Hepatocyte (in vitro differentiated cells): ENCODE measurements at places on chromosomes 2 and 18. TPM values are rescaled to one million over a fixed set of nuclear protein-coding genes. Genes with fewer than 3 reads are reported as not detected.

GRCh38 chr2:168964251-168964807, 63.2 kb downstream of the G6PC2 start:
- H3K27ac ChIP-seq = no peak overlapping the region
- H3K27me3 ChIP-seq = no peaks in the 10 kb centered on the region

GRCh38 chr2:7379799-7380198, 462.6 kb downstream of the RNF144A start:
- no peaks in the 10 kb centered on the region for H3K36me3 ChIP-seq
- H3K4me3 ChIP-seq = no peak overlapping the region
- H3K27me3 ChIP-seq = no peaks in the 10 kb centered on the region
- H3K4me1 ChIP-seq = peaks cover 11% of the 10 kb centered on the region

GRCh38 chr18:13279181-13280069, 60.9 kb downstream of the LDLRAD4 start:
- DNase-seq = no peak
- H3K4me3 ChIP-seq = no peak overlapping the region
- no peak overlapping the region for H3K27ac ChIP-seq
- no peaks in the 10 kb centered on the region for H3K36me3 ChIP-seq
- no peaks in the 10 kb centered on the region for H3K4me1 ChIP-seq
- no peaks in the 10 kb centered on the region for H3K27me3 ChIP-seq

DNA sequence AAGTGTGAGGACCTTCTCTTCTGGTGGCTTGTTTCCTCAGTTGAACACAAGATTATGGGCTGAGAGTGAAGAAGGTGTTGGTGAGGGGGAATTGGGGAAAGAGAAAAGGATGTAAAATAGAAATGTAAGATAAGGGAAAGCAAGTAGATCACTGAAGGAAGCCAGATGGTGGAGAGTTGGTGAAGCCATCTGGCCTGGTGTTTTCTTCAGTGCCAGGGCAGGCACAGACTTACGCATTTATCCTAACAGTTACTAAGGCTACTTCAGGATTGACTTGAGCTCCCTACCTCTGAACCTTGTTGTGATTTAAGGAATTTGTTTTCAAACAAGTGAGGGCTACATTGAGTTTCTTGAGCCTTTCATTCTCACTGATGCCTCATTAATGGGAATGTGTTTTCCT, 113.8 kb downstream of the GALNT1 start:
- no peak overlapping the region for H3K27ac ChIP-seq
- no peak overlapping the region for H3K4me3 ChIP-seq
- no peaks in the 10 kb centered on the region for H3K27me3 ChIP-seq
- no peaks in the 10 kb centered on the region for H3K36me3 ChIP-seq

GRCh38 chr2:28488858-28489575, 6.8 kb upstream of the PLB1 start:
- no peaks in the 10 kb centered on the region for H3K27me3 ChIP-seq
- H3K4me1 ChIP-seq = no peaks in the 10 kb centered on the region
- no peak overlapping the region for H3K27ac ChIP-seq
- H3K36me3 ChIP-seq = no peaks in the 10 kb centered on the region
- no peak for DNase-seq
- no peak overlapping the region for H3K4me3 ChIP-seq

GRCh38 chr2:111923276-111923804, 24.9 kb downstream of the MERTK start:
- H3K36me3 ChIP-seq = no peaks in the 10 kb centered on the region
- peak overlapping the region; percentile 77 for H3K27ac ChIP-seq
- no peaks in the 10 kb centered on the region for H3K27me3 ChIP-seq
- no peak overlapping the region for H3K4me3 ChIP-seq
- DNase-seq = peak; percentile 36
- peaks cover 42% of the 10 kb centered on the region for H3K4me1 ChIP-seq

GRCh38 chr2:7766088-7766722, 849.0 kb downstream of the RNF144A start:
- no peaks in the 10 kb centered on the region for H3K36me3 ChIP-seq
- H3K4me3 ChIP-seq = no peak overlapping the region
- no peaks in the 10 kb centered on the region for H3K4me1 ChIP-seq
- no peak overlapping the region for H3K27ac ChIP-seq

- no peak overlapping the region for H3K4me3 ChIP-seq
- no peaks in the 10 kb centered on the region for H3K36me3 ChIP-seq
- peaks cover 26% of the 10 kb centered on the region for H3K4me1 ChIP-seq
- no peak for DNase-seq
- H3K27ac ChIP-seq = no peak overlapping the region
- no peaks in the 10 kb centered on the region for H3K27me3 ChIP-seq
Observed at GRCh38 chr2:23456396-23456795, 71.4 kb downstream of the KLHL29 start.

- H3K27ac ChIP-seq = no peak overlapping the region
- H3K4me3 ChIP-seq = no peak overlapping the region
- H3K4me1 ChIP-seq = peaks cover 1% of the 10 kb centered on the region
- H3K36me3 ChIP-seq = no peaks in the 10 kb centered on the region
- no peak for DNase-seq
Observed at GRCh38 chr18:24027156-24027827, 12.7 kb downstream of the TTC39C start.

DNA sequence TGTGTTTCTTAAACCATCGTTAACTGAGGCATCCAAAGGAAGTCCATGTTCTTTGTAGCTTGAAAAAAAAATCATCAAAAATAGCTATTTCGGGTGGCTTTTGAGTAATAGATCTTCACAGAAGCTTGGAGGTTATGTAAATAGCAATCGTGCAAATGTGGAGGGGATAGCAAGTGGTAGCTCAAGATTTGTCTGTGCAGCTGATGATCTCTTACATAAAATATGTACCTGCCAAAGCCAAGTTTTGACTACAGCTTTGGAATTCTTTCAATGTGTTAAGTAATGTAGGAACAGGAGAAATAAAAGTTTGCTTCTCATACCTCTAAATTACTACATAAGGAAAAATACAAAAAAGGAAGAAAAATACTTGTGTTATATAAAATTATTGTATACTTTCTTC, 1432.0 kb downstream of the DPP10 start:
- H3K27ac ChIP-seq = no peak overlapping the region
- no peaks in the 10 kb centered on the region for H3K36me3 ChIP-seq
- no peak for DNase-seq
- H3K27me3 ChIP-seq = no peaks in the 10 kb centered on the region
- H3K4me3 ChIP-seq = no peak overlapping the region
- no peaks in the 10 kb centered on the region for H3K4me1 ChIP-seq

The ACMSD gene
- polyA plus RNA-seq = 3.6 and 6.7 TPM in 2 replicates

GRCh38 chr18:80137976-80138375, 28.9 kb downstream of the ADNP2 start:
- no peaks in the 10 kb centered on the region for H3K4me1 ChIP-seq
- no peak for DNase-seq
- H3K27me3 ChIP-seq = no peaks in the 10 kb centered on the region
- H3K27ac ChIP-seq = no peak overlapping the region

GRCh38 chr18:21826641-21827302, 86.2 kb downstream of the MIB1 start:
- no peaks in the 10 kb centered on the region for H3K4me1 ChIP-seq
- H3K4me3 ChIP-seq = no peak overlapping the region
- no peaks in the 10 kb centered on the region for H3K27me3 ChIP-seq
- DNase-seq = no peak
- H3K36me3 ChIP-seq = no peaks in the 10 kb centered on the region

- no peaks in the 10 kb centered on the region for H3K36me3 ChIP-seq
- H3K4me3 ChIP-seq = no peak overlapping the region
- H3K27ac ChIP-seq = no peak overlapping the region
- H3K27me3 ChIP-seq = no peaks in the 10 kb centered on the region
- no peak for DNase-seq
Observed at GRCh38 chr2:121611730-121612705, 37.2 kb downstream of the CLASP1 start.

GRCh38 chr18:53735526-53735925, 488.9 kb downstream of the MBD2 start:
- no peak for DNase-seq
- no peak overlapping the region for H3K4me3 ChIP-seq
- no peaks in the 10 kb centered on the region for H3K4me1 ChIP-seq
- H3K27me3 ChIP-seq = no peaks in the 10 kb centered on the region
- no peaks in the 10 kb centered on the region for H3K36me3 ChIP-seq
- no peak overlapping the region for H3K27ac ChIP-seq

The WNT10A gene
- 1.9 and 5.7 TPM in 2 replicates for polyA plus RNA-seq

The GALNT1 gene
- polyA plus RNA-seq = 240 and 271 TPM in 2 replicates

The SLC38A11 gene
- 4.6 and 7.7 TPM in 2 replicates for polyA plus RNA-seq

DNA sequence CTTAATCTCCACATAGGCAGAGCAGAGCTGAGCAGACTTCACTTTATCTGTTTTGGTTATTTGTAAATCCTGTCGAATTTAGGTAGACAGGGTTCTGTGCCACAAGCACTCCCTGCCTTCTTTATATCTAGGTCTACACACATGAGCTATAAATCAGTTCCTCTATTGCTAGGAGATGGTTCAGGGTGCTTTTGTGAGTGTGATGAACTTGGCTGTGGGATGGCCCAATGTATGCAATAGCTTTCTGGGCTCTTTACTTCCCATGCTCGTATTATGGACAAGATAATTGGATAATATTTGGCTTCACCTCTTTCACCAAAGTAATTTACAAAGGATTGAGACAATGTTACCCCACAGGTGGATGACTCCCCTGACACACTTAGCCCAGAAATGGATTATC, 72.2 kb downstream of the PLB1 start:
- no peaks in the 10 kb centered on the region for H3K27me3 ChIP-seq
- no peak for DNase-seq
- no peak overlapping the region for H3K4me3 ChIP-seq
- H3K27ac ChIP-seq = peak overlapping the region; percentile 66
- peaks cover 4% of the 10 kb centered on the region for H3K4me1 ChIP-seq

- no peak for DNase-seq
- H3K36me3 ChIP-seq = no peaks in the 10 kb centered on the region
- no peaks in the 10 kb centered on the region for H3K4me1 ChIP-seq
- no peaks in the 10 kb centered on the region for H3K27me3 ChIP-seq
Observed at GRCh38 chr2:195121341-195121740, 535.7 kb upstream of the SLC39A10 start.

The AOX1 gene
- 4.7 and 5.6 TPM in 2 replicates for polyA plus RNA-seq

The IL36RN gene
- polyA plus RNA-seq = 0.23 and 0.49 TPM in 2 replicates

The ZNF236 gene
- polyA plus RNA-seq = 7.4 and 8.5 TPM in 2 replicates

The FBLN7 gene
- polyA plus RNA-seq = 1.5 and 1.7 TPM in 2 replicates

DNA sequence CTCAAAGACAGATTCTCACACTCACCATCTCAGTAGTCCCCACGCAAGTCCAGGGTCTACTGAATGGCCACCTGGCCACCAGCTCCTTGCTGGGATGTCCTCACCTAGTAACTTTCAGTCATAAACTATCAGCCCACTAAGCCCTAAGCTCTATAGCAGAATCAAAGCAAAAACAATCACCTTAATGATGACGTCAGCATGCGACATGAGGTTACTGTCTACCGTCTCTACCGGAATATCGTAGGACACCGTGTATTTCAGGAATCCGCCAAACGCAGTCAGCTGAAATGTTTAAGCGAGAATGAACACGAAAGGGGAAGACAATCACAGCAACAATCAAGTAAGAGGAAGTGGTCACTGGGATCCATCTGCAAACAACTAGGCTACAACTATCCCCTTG, 81.8 kb downstream of the LAMA1 start:
- no peak overlapping the region for H3K4me3 ChIP-seq
- no peaks in the 10 kb centered on the region for H3K27me3 ChIP-seq
- DNase-seq = no peak
- H3K27ac ChIP-seq = no peak overlapping the region

The OTX1 gene
- polyA plus RNA-seq = 0.52 TPM in 1 of 2 replicates, not detected in the other

DNA sequence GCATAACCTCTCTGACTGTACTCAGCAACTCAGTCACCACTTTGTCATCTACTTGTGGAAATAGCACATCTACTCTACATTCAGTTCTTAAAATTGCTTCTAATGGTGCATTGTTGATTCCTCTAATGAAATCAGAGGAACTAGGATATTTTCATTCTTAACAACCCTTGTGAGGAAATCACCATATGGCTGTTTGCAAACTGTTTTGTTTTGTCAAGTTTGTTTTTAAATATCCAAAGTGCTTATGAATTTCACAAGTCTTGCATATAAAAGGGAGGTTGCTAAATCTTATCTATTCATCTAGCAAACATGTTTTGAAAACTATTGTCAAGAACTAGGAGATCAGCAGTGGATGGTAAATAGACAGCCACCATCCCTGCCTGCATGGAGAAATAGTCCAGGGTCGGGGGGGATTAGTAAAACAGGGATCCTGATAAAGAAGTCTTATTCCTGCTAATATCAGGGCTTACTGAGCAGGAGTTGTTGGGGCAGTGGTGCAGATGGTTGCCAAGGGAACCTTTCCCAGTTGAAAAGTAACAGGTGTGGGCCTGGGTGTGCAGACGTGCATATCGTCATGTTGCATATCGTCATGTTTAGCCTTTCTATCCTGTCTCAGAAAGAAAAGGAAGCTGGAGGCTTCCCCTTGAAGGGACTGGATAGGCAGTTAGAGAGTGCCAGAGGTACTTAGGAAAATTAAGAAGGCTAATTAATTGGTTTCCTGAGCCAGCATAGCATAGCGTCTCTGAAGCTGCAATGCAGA, 7.5 kb upstream of the MYO3B start:
- H3K4me3 ChIP-seq = no peak overlapping the region
- no peak overlapping the region for H3K27ac ChIP-seq
- H3K4me1 ChIP-seq = no peaks in the 10 kb centered on the region
- no peaks in the 10 kb centered on the region for H3K36me3 ChIP-seq

DNA sequence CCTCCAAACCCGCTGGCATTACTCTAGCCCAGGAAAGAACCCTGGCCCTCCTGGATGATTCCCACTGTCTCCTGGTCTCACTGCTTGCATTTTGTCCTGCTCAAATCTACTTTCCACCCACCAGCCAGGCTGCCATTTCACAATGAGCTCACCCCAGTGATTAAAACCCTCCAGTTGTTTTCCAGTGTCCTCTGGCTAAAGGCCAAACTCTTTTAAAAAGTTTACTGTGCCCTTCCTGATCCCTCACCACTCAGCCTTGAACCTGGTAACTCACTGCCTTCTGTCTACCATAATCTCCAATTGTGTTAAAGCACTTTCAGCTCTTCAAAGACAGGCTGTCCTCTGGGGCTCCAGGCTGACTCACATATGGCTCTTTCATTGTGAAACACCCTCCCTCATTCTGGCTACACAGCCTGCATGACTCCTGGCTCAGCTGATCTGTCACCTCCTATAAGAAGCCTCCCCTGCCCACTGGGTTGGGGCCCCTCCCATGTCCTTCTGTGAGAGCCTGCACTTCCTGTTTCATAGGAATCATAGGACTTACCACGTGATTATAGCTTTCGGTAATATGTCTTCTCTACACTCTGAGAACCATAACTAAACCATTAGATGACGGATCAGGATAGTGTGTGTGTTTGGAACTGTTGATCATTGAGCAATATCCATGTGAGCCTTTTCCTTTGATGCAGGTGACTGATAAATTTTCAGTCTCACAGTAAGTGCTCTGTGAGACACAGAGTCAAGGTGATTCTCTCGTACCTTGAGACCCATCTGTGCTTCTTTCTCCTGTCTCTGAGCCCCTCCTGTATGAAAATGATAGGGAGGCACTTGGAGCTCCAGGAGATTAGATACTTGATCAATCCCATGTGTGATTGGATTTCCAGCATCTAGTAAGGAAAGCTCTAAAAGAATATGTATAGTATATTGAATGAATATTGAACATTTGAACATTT, 590.8 kb upstream of the ID2 start:
- no peaks in the 10 kb centered on the region for H3K36me3 ChIP-seq
- peak overlapping the region; percentile 74 for H3K27ac ChIP-seq
- DNase-seq = peak; percentile 90
- H3K4me3 ChIP-seq = no peak overlapping the region
- no peaks in the 10 kb centered on the region for H3K27me3 ChIP-seq

- no peak overlapping the region for H3K27ac ChIP-seq
- no peak overlapping the region for H3K4me3 ChIP-seq
Observed at GRCh38 chr18:49274188-49274714, 186.2 kb downstream of the DYM start.
